ENCODE measurements at places on chromosomes 16 and 17.

DNA sequence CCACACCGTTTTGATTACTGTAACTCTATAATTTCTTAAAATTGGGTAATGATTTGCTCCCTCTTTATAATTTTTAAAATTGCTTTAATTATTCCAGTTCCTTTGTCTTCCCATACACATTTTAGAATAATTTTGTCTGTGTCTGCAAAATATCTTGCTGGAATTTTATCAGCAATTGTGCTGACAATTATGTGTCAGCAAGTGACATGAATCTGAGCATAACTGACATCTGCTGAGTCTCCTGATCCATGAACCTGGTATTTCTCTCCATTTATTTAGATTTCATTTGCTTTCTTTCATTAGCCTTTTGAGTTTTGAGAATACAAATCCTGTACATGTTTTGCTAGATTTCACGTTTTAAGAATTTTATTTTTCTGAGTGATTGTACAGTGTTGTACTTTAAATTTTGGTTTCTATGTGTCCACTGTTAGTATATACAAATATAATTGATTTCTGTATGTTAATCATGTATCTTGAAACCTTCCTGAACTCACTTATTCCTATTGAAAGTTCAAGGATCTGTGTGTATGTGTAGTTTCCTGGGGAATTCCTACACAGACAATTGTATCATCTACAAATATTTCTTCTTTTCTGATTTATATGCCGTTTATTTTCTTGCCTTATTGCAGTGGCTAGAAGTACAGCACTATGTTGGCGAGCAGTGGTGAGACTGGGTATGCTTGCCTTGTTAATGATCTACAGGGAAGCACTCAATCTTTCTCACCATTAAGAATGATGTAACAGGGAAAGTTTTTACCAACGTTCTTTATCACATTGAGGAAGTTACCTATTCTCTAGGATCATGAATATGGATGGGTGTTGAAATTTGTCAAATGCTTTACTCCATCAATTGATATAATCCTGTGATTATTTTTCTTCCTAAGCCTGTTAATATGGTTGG, 45.2 kb downstream of the N4BP1 start:
- no peak for DNase-seq

DNA sequence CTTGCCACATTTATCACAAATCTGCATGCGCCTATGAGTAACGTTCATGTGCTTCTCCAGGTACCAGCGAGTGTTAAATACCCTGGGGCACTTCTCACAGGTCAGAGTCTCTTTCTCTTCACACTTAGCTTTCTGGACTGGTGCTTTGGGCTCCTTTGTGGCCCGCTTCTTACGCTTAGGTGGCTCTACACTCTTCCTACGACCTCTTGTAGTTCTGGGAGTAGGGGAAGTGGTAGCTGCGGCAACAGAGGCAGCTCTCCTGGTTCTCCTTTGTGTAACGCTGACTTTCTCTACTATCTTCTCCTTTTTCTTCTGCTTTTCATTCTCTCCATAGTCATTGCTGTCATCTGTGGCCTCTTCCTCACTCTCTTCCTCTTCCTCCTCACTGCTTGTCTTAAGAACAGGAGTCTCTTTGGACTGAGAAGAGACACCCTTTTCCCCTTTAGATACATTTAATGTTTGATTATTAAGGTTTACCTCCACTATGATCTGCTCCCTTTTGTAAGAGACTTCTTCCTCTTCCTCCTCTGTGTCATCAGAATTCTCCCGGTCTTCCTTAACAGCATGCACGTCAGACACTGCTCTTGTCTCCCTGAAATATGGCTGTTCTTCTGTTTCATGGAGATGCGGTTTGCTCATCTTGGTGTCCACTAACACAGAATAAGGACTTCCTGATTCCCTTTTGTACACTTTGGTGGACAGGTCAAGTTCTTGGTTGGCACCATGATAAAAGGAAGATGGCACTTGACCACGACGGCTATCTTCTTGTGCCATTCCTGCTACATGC, 45.0 kb downstream of the ZNF652 start:
- no peak for DNase-seq

DNA sequence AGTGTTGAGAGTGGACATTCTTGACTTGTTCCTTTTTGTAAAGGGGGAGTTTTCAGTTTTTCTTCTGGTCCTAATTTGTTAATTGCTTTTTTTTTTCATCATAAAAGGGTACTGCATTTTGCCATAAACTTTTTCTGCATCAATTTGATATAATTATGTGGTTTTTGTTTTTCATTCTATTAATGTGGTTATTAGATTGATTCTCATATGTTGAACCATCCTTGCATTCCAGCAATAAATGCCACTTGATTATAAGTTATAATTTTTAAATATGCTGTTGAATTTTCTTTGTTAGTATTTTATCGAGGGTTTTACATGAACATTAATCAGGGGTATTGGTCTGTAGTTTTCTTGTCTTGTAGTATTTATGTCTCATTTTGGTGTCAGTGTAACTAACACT, 87.2 kb upstream of the SMIM36 start:
- no peak for DNase-seq

DNA sequence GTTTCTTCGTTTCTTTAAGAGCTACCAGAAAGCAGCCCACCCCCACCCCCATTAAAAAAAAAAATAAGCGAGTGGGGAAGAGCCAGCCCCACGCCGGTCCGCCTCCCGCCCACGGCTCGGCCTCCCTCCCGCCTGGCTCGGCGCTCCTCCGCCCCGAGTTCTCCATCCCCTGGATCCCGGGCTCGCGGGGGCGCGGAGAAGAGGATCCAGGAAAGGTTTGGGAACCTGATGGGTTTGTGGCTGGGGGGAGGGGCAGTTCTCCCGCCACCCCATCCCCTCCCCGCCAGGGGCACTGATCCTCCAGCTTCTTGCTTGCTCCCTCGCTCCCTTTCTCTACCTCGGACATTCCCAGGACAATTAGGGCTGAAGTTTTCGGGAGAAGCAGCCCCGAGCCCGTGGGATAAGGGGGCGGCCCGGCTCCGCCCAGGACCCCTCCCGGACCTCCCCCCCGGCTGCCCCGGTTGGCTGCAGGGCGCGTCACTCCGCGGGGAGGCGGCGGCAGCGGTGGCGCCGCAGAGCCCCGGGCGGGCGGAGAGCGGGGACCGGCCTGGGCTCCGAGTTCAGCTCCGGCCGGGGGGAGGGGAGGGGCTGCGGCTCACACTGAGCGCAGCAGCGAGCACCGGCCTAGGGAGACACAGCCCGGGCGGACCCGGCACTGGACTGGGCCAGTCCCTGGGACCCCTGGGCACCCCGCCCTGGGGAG, 1.0 kb upstream of the SALL1 start:
- no peak for DNase-seq

GRCh38 chr16:57675741-57676551, 7.8 kb downstream of the ADGRG3 start:
- no peak for DNase-seq

DNA sequence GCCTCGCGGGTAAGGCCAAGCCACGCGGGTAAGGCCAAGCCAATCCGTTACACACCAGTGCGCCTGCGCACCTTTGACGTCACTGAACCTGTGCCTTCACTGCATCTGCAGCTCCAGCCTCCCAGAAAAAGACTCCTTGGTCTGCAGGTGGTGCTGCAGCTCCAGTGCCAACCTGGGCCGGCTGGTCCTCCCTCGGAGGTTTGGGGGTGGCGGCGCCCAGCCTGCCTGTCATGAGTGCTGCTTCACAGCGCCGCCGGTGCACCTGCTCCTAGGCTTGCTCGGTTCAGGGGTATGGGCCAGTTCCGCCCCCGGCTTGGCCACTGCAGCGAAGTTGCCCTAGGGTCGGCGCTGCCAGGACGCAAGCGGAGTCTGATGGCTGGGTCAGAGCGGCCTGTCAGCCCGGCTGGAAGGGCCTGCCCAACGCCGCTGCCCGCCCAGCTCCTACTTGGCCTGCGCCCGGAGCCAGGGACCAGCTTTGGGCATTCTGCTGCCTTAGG, 146.6 kb downstream of the USP22 start:
- DNase-seq = peak; percentile 8
